Stimulated activated CD4-positive, alpha-beta T cell treated with anti-CD3 and anti-CD28 coated beads, Interleukin-1b, Interleukin-23, amount 100 ng/mL, for 4 hours (primary cell): ENCODE measurements at places on chromosomes 1 and 21.

DNA sequence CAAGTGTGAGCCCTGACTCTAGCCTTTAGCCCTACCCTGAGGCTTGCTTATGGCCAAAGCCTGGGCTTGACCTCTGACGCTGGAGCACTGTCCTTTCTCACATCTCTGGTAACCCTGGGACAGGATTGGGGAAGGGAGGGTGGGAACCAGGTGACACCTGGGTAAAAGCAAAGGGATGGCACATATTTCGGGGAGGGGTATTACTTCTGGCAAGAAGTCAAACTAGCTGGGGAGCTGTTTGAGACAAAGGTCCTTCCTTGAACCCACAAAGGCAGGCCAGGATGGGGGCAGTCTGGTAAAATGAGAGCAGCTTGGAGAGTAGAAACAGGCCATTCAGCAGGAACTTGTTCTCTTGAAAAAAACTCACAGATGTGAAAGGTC lies 2.0 kb downstream of the MOB3C start:
- DNase-seq = no peak

- no peak for DNase-seq
These were observed 823 bp upstream of the KIF1B start for GRCh38 chr1:10209590-10209904.

- no peak for DNase-seq
These were observed 265.8 kb downstream of the CAMTA1 start for GRCh38 chr1:7050751-7051665.

- DNase-seq = no peak
These were observed 53.0 kb downstream of the LHX4 start for GRCh38 chr1:180283098-180283497.

- DNase-seq = no peak
These were observed 43.6 kb upstream of the ROR1 start for GRCh38 chr1:63730211-63730610.

GRCh38 chr1:24925082-24925779 lies 4.8 kb downstream of the RUNX3 start:
- DNase-seq = peak; percentile 70

DNA sequence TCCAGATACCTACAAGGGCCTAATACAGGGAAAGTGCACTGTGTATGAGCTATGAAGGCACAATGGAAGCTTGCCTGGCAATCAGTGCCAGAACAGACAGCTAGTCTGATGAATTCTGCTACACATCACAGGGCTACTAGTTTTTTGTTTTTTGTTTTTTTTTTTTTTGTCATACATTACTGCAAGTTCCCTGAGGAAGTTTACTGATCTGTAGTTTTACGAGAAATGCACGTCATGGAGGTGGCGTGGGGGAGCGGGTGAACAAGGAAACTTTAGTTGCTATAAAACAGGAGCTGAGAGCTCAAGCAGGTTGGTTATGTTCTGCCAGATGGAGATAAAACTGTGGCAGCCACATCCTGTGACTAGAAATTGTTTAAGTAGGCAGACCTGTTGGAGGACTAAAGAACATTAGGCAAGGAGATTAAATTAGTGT lies 17.7 kb downstream of the PTPRC start:
- peak; percentile 38 for DNase-seq

DNA sequence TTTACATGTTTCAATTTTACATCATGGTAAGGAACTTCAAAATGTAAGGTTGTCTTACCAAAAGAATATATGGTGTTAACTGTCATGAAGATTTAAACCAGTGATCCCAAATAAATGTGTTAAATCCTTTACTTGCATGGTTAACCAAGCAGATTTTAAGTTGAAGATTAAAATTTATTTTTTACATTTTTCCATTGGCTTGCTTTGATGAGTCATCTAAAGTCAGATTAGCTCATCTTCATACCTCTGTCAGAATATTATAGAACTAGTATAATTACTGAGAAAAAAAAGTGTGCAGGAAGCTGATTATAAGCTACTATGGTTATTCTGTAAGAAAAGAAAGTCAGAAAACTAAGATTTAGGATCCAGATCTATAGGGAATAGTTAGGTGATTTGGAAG lies 95.3 kb upstream of the DPH5 start:
- DNase-seq = no peak

GRCh38 chr1:101410048-101410878 lies 173.4 kb downstream of the S1PR1 start:
- DNase-seq = no peak

DNA sequence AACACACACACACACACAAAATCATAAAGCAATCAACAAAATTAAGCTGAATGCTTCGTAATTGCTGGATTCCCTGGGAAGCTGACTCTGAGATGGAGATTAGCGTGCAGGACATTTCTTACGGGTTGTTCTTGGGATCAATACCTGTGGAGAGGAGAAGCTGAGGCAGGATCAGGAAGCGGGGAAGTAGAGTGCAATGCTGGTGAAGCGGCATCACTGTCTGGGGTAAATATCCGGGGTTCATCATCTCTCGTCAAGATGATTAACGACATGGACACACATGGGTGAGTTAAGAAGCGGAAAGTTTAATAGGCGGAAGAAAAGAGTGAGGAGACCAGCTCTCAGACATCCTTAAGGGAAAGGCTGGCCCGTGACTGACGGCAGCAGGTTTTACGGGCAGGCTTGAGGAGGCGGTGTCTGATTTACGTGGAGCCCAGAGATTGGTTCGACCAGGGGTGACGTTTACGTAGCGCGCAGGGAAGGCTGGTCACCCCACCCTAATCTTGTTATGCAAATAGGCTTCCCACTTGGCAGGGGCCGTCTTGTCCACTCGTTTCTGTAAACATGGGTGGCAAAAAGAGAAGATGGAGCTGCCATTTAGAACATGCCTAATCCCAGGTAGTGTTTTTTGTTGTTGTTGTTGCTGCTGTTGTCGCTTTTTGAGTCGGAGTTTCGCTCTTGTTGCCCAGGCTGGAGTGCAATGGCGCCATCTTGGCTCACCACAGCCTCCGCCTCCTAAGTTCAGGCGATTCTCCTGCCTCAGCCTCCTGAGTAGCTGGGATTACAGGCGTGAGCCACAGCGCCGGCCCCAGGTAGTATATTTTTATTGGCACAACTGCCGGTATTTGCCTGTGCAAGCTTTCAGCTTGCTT lies 135.6 kb upstream of the KCNJ15 start:
- DNase-seq = no peak

GRCh38 chr1:180131510-180131909 lies 23.2 kb upstream of the QSOX1 start:
- DNase-seq = no peak
